Astrocyte (in vitro differentiated cells and primary cell): ENCODE measurements at places on chromosomes 1 and 21.

GRCh38 chr1:15305468-15305770 is 58.4 kb downstream of the FHAD1 start:
- DNase-seq, result peak; percentile 53

DNA sequence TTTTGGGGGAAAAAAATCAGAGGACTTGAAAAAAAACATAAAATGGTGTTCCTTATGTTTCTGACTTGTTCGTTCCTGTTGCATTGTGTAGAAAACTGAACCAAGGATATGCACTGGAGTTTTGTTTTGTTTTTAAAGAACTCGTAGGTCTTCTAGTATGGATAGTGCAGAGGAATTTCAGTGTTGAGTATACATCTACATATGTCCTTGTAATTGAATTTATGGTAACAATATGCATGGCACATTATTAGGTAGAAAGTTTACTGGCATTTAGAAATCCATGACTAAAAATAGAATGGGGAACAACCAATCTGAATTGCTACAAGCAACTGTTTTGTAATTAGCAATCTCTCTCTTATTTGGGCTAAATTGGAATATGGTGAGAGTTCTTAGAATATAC is 188.3 kb upstream of the ZRANB2 start:
- no peak for DNase-seq

DNA sequence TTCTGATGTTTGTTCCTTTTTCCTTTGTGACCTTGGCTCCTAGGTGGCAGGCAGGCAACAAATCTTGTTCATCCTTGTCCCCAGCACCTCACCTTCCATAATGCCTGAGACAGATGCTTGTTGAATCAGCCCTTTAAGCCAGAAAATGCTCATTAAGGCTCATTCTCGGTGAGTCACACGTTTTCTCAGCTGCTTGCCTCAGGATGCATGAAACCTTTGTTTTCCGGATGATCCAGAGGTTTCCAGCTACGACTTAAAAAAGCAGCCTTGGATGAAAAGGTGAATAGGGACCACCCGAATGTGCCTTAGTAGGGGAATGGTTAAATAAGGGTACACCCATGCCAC is 4.6 kb upstream of the ATP13A2 start:
- peak; percentile 80 for DNase-seq

- no peak for DNase-seq
Observed at GRCh38 chr1:225437710-225438437, 10.0 kb upstream of the LBR start.

DNA sequence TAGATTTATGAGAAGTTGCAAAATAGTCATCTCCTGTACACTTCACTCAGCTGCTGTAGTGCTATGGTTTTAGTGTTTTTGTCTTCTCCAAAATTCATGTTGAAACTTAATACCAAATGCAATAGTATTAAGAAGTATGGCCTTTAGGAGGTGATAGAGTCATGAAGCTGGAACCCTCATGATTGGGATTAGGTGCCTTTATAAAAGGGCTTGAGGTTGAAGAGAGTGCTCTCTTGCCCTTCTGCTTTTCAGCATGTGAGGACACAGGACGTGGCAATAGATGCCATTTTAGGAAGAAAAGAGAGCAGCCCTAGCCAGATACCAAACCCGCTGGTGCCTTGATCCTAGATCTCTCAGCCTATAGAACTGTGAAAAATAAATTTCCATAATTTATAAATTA is 87.6 kb downstream of the CTH start:
- no peak for DNase-seq

DNA sequence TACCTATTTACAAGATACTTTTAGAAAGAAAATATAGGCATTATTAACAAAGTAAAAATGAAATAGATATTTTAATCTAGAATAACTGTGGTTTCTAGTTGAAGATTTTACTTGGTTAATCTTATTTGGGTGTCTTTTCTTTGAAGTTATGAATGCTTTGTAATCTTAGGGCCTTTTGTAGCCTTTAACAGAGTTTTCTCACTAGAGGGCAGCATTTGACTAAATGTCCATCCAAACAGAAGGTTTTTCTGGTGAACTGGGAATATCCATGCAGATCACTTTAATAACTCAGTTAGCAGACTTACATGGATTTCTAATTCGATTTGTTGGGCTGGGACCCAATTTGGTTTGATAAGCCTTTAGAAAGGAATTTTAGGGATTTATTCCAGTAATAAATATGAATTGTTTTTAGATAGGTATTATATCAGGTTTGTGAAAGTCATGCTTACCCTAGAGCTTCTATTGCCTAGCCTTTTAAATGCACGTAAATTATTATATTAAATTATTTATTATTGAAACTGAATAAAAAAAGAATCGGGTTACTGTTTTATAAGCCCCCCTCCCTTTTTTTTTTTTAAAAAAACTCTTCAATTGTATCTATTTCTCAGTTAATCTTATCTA is 119.7 kb downstream of the ZNF326 start:
- DNase-seq, result peak; percentile 6

GRCh38 chr1:45470306-45470798 is 20.6 kb downstream of the TESK2 start:
- no peak for DNase-seq

GRCh38 chr1:92118826-92119225 is 38.7 kb downstream of the BTBD8 start:
- peak; percentile 39 for DNase-seq

DNA sequence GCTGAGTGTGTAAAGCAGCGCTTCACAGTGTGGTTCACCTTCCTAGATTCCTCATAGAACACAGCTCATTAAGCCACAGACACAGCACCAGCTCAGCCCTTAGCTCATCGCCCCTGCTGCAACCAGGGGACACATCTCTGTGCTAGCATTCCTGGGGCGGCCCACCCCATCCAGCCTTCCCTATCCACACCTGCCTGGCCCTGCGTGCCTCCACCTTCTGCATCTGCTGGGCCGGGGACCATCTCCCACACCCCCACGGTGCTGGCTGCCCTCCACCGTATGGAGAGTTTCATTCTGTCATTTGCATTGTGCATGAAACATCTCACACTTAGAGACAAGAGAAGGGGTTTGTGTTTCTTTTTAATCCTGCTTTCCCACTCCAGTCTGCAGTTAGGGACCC is 35.8 kb upstream of the PRSS38 start:
- DNase-seq, result no peak

- DNase-seq, result no peak
Observed at GRCh38 chr1:66374148-66374547, 159.8 kb upstream of the SGIP1 start.

GRCh38 chr1:35535243-35535642 is 22.0 kb downstream of the KIAA0319L start:
- peak; percentile 32 for DNase-seq

GRCh38 chr1:80893115-80893514 is 907.6 kb upstream of the ADGRL2 start:
- DNase-seq, result no peak

DNA sequence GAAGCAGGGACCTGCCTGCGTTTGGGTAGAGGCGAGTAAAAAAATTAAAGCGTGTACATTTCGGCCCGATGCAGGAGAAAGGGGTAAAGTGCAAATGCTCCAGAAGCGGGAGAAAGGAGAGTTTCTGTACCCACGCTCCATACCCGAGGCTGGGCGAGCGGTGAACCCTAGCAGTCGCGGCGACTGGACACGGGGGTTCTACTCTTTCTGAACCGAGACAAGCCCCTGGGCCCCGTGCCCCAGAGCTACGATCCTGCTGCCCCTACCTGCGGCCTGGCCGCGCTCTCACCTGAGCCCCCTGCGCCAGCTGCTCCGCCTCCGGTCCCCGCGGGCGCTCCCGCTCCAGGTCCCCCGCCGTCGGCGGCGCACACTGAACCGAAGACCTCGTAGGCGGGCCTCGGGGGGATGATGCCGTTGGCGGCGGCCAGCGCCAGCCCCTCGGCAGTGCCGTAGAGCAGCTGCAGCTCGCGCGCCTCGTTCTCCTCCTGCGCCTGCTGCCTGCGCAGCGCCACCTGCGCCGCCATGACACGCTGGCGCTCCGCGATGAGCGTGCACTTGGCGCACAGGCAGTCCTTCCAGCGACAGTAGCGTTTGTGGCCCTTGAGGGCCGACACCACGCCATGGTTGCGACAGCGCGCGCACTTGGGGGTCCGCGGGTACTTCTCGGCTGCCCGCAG is 2.4 kb downstream of the DMRTA2 start:
- no peak for DNase-seq

GRCh38 chr1:36658838-36659237 is 176.1 kb upstream of the CSF3R start:
- no peak for DNase-seq

DNA sequence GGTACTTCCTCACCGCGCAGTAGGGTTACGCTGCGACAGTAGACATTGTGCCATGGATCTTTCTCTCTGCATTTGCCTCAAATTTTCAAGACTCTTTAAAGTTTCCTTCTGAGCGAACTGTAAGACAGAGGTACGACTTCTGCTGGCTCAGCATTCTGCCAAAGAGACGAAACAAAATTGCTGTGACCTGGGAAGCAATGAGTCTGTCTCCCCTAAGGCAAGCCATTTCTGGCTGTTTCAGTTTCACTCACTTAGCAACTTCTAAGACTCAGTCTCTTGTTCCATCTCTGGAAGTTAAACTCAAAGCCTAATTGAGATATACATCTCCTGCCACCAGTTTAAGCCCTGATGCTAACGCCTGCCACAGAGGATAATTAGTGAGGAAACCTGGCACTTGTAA is 510.9 kb upstream of the DAB1 start:
- no peak for DNase-seq

GRCh38 chr1:92587445-92587844 is 100.7 kb upstream of the GFI1 start:
- no peak for DNase-seq

- peak; percentile 55 for DNase-seq
Observed at GRCh38 chr1:206021626-206022365, 1.9 kb downstream of the CTSE start.

- DNase-seq, result no peak
Observed at GRCh38 chr1:247407180-247407616, 8.8 kb upstream of the NLRP3 start.
